D721Med (cell line): ENCODE measurements at places on chromosomes 6 and 20.

- DNase-seq: no peak
Measured at GRCh38 chr20:59159091-59159490, 4.5 kb upstream of the ZNF831 start.

- no peak for DNase-seq
Measured at GRCh38 chr20:58693226-58694006, 816 bp downstream of the NPEPL1 start.

GRCh38 chr6:170475118-170475517 lies 78.0 kb downstream of the PSMB1 start:
- DNase-seq: no peak

DNA sequence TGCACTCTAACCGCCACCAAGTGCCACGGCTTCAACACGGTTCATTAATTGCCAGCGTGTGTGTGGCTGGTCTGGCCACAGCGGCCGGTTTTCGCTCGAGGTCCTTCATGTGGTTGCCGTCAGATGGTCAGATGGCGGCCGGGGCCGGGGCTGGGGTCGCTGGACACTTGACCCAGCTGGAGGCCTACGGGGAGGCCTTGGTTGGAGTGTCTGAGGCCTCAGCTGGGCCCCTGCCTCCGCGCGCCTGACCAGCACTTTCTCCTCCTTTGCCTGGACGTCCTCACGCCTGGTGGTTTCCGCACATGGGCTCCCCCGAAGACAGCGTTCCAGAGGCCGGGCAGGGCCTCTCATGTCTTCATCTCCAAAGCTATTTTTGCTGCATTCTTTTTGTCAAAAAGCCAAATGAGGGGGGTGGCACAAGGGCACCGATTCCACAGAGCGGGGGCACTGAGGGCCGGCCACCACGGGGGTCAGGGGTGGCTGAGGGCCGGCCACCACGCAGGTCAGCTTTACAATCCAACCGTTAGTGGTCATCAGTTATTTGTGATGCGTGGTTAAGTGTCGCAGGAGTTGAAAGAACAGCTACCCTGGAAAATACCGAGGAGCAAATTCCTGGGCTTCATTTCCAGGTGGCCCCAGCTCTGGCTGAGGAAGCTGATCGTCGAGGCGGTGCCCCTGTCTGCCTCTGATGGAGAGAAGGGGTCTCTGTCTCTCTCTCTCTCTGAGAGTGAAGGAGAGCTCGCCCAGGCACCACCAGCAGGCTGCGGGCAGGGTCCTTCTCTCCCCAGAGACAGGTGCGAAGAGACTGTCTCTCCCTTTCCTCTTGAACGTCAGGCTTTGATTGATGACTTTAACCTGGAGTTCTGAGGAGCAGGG lies 50.5 kb upstream of the FRMD1 start:
- DNase-seq: no peak

- DNase-seq: no peak
Measured at GRCh38 chr6:99119109-99120031, 171.6 kb upstream of the FBXL4 start.

GRCh38 chr6:15322781-15323536 lies 77.1 kb downstream of the JARID2 start:
- DNase-seq: no peak

DNA sequence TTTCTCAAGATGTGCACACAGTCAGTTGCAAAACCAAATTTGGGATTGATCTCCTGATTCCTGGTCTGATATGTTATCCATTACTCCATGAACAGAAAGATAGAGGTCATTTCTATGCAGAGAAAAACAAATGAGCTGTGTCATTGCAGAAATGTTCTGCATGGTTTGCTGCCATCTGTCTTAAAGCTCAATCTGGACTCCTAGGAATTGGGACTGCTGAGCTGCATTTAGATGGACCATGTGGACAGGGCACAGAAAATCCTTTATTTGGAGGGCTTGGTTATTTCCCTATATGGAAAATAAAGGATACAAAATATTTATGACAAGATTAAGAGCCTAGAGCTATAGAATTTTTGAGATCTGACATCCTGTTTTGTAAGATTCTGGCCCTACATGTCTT lies 91.3 kb downstream of the ADGRB3 start:
- DNase-seq: no peak
